IMR-90 (cell line): ENCODE measurements at places on chromosomes 1 and 21. TPM values are rescaled to one million over a fixed set of nuclear protein-coding genes. Genes with fewer than 3 reads are reported as not detected.

DNA sequence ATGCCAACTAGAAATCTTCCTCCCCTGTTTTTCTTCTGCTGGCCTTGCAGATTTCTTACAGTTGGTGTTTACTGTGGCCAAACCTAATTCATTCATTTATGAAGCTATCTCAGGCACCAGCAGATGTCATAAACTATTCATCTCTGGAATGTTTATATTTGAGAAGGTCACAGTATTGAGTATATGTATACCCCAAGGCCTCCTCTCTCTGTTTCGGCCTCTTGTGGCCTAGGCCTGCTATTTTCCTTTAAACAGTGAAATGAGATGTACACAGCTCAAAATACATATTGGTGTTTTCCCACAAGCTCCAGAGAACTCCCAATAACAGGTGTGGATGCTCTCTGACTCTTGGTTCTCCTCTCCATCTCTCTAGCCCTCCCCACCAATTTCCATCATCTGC lies 520.7 kb upstream of the CAMK1G start:
- DNase-seq: no peak

The KRTAP7-1 gene
- total RNA-seq: not detected in 2 replicates

DNA sequence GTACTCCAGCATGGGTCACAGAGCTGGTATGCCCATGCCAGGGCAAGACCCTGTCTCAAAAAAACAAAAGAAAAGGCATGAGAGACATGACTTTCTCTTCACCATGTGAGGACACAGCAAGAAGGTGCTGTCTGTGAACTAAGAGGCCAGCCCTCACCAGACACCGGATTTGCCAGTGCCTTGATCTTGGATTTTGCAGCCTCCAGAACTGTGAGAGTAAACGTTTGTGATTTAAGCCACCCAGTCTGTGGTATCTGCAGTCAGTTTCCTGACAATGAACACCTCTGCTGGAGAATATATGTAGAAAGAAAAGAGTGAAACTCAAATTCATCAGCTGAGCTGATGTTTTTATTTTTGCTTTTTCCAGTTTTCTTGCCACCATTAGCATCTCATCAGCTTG lies 166.3 kb upstream of the RAB4A start:
- no peak for DNase-seq

DNA sequence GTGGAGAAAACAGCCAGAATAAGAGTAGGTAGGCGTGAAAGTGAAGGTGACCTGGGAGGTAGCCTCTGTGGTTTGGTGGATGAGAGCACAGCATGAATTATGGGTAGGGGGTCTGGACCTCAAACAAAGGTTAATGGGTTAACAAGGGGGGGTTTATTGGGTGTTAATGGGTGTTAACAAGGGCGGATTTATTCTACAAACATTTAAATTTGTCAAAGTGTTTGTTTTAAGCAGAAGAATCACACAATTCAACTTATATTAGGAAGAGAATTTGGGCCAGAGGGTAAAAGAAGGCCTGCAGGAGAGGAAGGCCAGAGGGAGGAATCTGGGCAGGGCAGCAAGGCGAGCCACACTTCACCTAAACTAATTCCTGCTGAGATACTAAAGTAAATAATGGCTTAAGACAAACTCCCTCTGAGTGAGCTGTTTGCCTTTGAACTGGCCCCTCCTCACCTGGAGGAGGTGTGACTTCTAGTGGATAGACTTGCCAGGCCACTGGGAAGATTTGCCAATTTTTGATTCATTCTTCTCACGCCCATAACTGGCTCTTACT lies 191.7 kb downstream of the GIPC2 start:
- no peak for DNase-seq

GRCh38 chr1:212470059-212470458 lies 37.3 kb downstream of the NENF start:
- DNase-seq: peak; percentile 99

GRCh38 chr1:59499943-59500569 lies 203.2 kb downstream of the FGGY start:
- no peak for DNase-seq

DNA sequence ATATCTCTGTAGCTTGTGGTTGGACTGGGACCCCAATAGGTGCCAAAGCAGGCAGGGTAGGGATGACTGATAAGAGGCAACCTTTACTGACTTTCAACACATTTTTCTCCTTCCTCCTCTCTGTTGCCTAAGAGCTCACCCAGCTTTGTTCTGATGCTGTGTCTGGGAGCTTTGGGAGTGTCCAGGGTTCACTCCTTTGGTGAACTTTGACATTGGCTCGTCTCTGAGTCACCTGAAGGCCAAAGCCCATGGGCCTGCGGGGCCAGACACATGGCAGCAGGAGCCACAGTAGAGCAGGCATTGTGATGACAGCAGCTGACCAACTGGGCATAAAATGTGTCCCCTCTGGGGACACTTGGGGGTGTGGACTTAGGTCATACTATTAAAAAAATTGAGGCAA lies 99.5 kb upstream of the ZNF644 start:
- no peak for DNase-seq

The GPR37L1 gene
- not detected in 2 replicates for total RNA-seq

DNA sequence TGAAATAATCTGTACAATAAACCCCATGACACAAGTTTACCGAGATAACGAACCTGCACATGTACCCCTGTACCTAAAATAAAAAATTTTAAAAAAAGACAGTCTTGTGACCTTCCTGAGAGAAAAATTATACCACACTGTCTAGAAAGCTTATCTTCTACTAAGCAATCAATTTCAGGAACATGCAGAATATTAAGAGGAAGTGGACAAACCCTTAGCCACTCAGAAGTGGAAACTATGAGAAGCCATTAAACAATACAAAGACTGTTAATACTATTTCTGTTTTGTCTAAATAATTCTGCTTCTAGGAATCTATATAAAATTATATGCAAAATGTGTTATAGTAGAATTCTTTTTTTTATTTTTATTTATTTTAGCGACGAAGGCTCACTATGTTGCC lies 93.9 kb downstream of the ADAMTS1 start:
- no peak for DNase-seq

The PFKL gene
- total RNA-seq: 100 and 103 TPM in 2 replicates

DNA sequence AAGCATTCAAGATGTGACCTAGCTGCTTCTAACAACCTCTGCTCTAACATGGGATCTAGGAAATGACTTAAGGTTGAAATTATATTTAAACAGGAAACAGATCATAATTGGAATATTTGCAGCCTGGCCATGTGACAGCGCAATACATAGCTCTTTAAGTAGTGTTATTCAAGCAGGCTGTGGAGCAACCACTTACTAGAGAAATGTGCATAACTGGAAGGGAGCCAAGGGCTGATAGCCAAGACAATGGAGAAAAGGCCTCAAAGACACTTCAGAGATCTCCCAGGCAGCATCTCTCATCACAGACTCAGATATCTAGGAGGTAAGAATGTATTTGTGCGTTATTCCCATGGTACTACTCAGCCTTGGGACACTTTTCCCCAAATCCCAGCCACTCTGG lies 823.0 kb upstream of the PRMT6 start:
- DNase-seq: no peak

The HES3 gene
- total RNA-seq: not detected in 2 replicates

The GLIS1 gene
- total RNA-seq: 0.18 and 0.28 TPM in 2 replicates

The TMPRSS15 gene
- not detected in 2 replicates for total RNA-seq

The CRYZ gene
- total RNA-seq: 43.4 and 60.3 TPM in 2 replicates

The TMEM81 gene
- total RNA-seq: 1.7 and 1.8 TPM in 2 replicates

GRCh38 chr1:55876276-55877060 lies 661.3 kb upstream of the USP24 start:
- no peak for DNase-seq

DNA sequence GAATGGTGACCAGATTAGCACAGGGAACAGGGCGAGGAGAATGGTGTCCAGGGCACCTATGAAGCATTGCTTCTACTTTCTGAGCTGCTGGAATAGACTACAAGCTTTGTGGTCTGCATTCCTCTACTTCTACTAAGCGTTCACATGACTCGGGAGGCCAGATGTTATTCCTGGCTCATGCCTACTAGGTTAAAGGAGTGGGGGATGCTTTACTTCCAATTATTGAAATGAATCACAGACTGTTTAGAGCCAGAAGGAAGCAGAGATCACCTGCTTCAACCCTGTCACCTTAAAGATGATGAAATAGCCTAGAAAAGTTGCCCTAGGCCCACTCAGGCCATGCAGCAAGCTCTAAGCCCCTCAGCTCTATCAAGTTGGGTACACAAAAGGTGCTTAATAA lies 633.5 kb downstream of the KIF26B start:
- peak; percentile 98 for DNase-seq

- no peak for DNase-seq
Measured at GRCh38 chr1:73907051-73907450, 290.9 kb downstream of the LRRIQ3 start.

The ASTN1 gene
- under 0.01 TPM in 1 of 2 replicates, not detected in the other for total RNA-seq

- no peak for DNase-seq
Measured at GRCh38 chr1:206679738-206680211, 4.9 kb upstream of the MAPKAPK2 start.

GRCh38 chr1:226806988-226807387 lies 63.4 kb upstream of the PSEN2 start:
- DNase-seq: no peak

The CALML6 gene
- total RNA-seq: not detected in 2 replicates

GRCh38 chr1:28456078-28456477 lies 49.8 kb upstream of the RCC1 start:
- DNase-seq: peak; percentile 83

- peak; percentile 87 for DNase-seq
Measured at GRCh38 chr1:41739061-41739955, 179.4 kb downstream of the HIVEP3 start.

GRCh38 chr1:14439015-14439414 lies 159.5 kb upstream of the KAZN start:
- DNase-seq: peak; percentile 16

The LYST gene
- total RNA-seq: 7.2 and 8.3 TPM in 2 replicates

The NUAK2 gene
- 7.2 and 8.1 TPM in 2 replicates for total RNA-seq

- no peak for DNase-seq
Measured at GRCh38 chr1:182235604-182235951, 156.0 kb downstream of the GLUL start.

The FCGR3B gene
- not detected in 2 replicates for total RNA-seq

DNA sequence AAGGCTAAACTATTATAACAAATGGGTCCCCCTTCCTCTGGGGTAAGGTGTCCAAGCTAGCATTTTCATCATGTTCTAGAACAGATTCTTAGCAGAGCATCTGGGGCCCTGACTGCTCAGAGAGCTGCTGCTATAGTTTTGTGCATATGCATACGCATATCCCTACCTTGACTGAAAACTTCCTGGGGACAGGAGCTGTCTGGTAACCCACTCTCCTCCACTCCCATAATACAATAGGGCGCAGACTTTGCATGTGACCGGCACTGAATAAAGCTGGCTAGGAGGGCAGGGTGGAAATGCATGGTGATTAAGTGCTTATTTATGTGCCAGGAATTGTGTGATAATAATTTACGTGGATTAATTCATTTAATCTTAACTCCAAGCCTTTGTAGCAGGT lies 11.6 kb downstream of the TRAF5 start:
- no peak for DNase-seq

The XCL2 gene
- not detected in 2 replicates for total RNA-seq

The OR6N1 gene
- total RNA-seq: not detected in 2 replicates

DNA sequence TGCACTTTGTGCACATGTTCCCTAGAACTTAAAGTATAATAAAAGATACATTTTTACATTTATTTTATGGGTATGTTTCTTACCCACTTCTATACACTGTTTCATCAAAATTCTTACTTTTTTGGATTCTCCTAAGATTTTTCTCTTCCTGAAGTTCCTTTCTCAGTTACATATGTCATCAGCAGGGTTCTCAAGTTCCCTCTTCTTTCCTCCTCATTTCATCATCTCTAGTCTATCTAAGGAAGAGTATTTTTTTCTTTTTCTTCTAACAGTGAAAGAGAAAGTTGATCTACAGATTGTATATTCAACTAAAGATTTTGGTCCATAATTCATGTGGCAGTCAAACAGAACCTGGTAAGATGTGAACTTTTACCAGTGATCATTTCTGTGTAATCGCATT lies 41.2 kb upstream of the CYYR1 start:
- DNase-seq: no peak
